Stimulated activated CD4-positive, alpha-beta T cell treated with anti-CD3 and anti-CD28 coated beads, Interleukin-1b, Interleukin-23, amount 100 ng/mL, for 4 hours (primary cell): ENCODE measurements at places on chromosomes 12 and 14.

DNA sequence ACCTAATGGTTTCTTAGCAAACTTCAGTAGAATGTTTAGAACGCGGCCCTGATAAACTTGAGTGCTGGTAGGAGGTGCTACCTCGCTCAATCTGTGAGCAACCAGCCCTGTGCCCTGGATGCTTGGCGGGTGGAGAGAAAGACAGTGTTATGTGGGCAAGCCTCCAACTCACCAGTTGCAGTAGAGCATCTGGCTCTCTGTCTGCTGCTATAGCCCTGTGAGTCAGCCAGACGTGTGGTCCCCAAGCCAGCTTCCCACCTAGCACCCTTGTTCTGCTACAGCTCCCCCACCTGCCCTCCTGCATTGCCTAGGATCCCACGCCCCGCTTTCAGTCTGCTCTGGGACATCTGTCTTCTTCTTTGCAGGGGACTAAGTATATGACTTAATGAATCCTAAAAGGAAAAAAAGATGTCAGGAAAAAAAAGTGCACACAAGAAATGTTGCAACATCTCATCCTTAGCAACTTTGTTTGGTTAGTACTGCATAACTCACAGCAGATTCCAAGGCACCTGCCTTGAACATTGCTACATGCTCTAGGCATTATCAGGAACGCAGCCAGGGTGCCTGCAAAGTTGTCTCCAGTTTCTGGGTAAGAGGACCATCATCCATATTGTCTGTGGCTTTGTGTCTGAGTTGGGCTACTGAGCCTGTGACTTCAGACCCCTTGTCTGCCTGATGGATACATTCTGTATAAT, 13.6 kb downstream of the SNRNP35 start:
- DNase-seq: no peak

DNA sequence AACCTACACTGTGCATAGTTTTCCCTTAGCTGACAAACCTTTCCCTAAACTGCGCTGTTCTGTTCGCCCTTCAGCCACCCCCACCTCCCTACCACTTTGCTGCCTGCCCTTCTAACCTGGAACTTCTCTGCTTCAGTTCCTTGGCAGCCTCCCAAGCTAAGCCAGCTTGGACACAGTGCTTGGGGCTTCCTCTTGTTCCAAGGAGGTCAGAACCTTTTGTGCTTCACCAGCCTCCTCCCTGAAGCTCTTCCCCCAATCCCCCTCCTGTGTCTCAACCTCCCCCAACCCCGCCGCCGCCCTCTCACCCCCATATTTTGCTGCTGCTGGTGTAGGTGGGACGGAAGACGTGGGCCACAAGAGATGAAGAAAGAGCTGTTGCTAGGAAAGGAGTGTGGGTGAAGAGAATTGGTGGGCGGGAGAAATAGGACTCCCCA, 8.1 kb upstream of the RIC8B start:
- DNase-seq: peak; percentile 45

DNA sequence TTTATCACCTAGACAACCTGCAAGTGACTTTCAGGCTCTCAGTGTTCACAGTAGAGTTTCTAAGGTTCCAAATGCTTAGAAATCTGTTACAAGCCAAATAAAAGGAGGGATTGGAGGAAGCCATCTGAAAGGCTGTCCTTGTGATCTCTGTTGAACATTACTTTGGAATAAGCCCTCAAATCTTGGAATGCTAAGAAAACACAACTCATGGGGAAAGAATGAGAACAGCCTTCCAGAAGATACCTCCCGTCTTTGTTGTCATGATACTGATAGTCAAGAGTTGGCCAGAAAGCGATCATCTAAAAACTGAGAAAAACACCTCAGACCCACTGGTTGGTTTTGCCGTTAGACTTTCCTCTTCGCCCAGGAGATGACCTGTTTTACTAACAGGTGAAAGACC, 44.4 kb upstream of the KCNK13 start:
- DNase-seq: no peak

GRCh38 chr12:105729926-105730325, 399.4 kb downstream of the C12orf75 start:
- no peak for DNase-seq

DNA sequence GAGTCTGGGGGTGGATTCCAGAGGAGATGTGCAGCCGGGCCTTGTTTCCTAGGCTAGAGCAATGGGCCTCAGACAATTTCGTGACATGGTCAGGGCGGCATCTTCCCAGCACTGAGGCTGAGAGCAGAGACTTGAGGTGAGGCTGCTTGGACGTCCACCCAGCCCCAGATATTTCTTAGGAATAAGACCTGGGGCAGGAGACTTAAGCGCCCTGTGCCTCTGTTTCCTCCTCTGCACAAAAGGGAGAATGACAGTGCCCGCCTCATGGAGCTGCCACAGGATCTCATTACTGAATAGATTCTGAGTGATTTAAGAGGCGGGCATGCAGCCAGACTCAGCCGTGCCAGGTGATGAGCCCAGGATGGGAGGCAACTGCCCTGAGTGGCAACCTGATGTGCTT, 297.9 kb upstream of the SFSWAP start:
- no peak for DNase-seq

DNA sequence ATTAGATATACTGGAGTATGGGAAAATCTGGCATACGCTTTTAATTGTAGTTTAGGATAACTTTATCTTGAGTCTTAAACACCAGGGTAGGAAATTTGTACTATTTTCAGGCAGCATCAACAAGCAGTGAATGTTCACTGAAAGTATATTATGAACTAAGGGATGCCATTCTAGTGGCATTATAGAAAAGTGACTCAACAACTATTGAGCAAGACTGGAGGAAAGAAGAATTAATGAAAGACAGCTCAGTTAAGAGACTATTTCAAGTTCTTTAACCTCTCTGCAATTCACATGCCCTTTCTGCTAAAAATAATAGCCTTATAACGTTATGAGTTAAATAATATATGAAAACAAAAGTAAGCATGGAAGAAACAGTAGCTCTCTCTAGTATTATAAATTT, 343.1 kb downstream of the FSCB start:
- no peak for DNase-seq

DNA sequence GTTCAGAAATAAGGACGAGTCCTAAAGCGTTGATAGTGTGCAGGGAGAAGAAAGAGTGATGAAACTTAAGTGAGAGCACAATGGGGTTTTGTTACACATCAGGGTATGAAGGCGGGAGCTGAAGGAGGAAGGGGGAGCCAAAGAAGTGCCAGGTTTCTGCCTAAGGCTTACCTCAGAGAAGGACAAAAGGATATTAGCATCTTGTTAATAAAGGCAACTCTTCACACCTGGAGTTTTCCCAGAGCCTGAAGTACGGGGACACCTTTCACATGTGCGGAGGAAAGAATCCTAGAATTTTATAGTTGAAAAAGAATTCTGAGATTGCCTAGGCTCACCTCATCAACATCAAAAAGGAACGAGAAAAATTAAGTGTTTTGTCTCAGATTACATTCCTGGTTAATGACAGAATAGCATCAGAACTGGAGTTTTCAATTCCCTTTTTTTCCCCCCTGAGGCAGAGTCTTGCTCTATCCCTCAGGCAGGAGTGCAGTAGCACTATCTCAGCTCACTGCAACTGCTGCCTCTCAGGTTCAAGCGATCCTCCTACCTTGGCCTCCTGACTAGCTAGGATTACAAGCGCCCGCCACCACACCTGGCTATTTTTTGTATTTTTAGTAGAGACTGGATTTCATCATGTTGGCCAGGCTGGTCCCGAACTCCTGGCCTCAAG, 2.2 kb upstream of the SAV1 start:
- no peak for DNase-seq
